Esophagus muscularis mucosa (tissue), 4 donors: ENCODE measurements at places on chromosomes 4 and X.

GRCh38 chr4:165721815-165722214 lies 151.2 kb upstream of the TLL1 start:
- H3K27me3 ChIP-seq, result no peaks in the 10 kb centered on the region
- H3K4me1 ChIP-seq, result no peaks in the 10 kb centered on the region
- H3K36me3 ChIP-seq, result no peaks in the 10 kb centered on the region
- no peak for DNase-seq

- H3K27ac ChIP-seq, result no peak overlapping the region
- H3K4me1 ChIP-seq, result no peaks in the 10 kb centered on the region
- no peak overlapping the region for H3K4me3 ChIP-seq
- no peaks in the 10 kb centered on the region for H3K27me3 ChIP-seq
Measured at GRCh38 chr4:52126966-52127365, 75.9 kb downstream of the SPATA18 start.

DNA sequence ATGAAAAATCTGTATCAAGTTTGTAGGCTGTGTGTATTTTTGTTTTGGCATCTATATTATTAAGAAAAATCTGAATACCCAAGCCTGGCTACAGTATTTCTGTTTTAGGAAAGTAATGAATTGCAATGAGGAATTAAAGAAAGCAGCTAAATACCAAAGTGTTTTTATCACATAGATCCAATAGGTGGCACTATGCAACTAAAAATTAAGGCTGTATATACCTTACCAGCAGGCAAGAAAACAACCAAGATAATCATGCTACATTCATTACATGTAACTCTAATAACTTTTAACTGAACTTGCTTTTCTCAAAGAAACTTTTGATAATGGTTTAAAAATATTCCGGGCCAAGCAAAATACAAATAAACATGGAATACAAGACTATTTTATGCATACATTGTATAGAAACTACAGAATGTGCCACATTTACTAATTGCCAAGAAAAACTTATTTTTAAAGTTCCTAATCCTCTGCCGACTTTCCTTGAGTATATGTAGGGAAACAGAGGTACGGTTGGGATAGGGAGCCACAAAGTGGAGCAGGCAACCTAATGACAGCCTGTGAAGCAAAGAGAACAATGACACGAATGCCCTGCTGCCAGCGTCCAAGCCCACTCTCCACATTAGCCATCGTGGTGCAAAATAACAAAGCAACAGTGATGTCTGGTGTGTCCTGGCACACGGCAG lies 63.7 kb downstream of the SEC24D start:
- H3K4me3 ChIP-seq, result peak overlapping the region; percentile 28
- H3K27me3 ChIP-seq, result no peaks in the 10 kb centered on the region
- H3K36me3 ChIP-seq, result no peaks in the 10 kb centered on the region
- peaks cover 50% of the 10 kb centered on the region for H3K4me1 ChIP-seq

DNA sequence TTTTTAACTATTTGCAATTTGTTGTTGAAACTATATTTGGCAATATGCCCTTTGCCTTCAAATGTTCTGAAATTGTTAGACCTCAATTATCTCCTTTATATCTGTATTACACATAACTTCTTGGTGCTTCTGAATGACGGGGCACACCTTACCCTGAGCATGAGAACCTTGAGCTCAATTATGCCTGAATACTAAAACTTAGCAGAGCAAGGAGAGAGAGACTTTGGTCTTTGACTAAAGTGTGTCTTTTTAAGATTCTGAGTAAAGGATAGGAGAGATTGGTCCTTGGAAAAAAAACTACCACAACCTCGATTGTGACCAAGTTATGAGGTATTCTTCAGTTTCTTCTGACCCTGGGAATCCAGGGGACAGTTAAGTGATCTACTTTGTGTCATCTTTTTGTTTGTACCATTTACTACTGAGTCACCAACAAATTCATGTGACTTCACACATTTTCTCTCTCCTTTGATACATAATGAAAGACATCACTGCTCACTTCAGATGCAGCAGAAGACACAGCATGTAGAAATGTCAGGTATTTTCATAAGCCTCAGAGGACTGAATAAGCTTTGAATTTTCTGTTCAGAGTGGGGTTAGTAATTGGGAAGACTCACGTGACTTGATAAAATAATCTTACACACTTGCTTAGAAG lies 51.4 kb downstream of the PTTG2 start:
- no peaks in the 10 kb centered on the region for H3K27me3 ChIP-seq
- no peak for DNase-seq
- H3K4me1 ChIP-seq, result peaks cover 85% of the 10 kb centered on the region
- no peak overlapping the region for H3K27ac ChIP-seq
- H3K4me3 ChIP-seq, result no peak overlapping the region

GRCh38 chr4:118953276-118953675 lies 64.6 kb downstream of the SYNPO2 start:
- no peaks in the 10 kb centered on the region for H3K27me3 ChIP-seq
- peak overlapping the region; percentile 82 for H3K27ac ChIP-seq
- DNase-seq, result no peak
- H3K4me1 ChIP-seq, result peaks cover 93% of the 10 kb centered on the region

GRCh38 chrX:2521927-2522386 lies 21.2 kb upstream of the DHRSX start:
- H3K27me3 ChIP-seq, result peaks cover 12% of the 10 kb centered on the region
- no peaks in the 10 kb centered on the region for H3K36me3 ChIP-seq
- no peak overlapping the region for H3K4me3 ChIP-seq
- H3K4me1 ChIP-seq, result no peaks in the 10 kb centered on the region
- DNase-seq, result no peak
- H3K27ac ChIP-seq, result no peak overlapping the region
